ENCODE measurements at places on chromosomes 3 and 15.
A peak's percentile ranks its signal among the peaks of the same experiment; 100 is the strongest.

DNA sequence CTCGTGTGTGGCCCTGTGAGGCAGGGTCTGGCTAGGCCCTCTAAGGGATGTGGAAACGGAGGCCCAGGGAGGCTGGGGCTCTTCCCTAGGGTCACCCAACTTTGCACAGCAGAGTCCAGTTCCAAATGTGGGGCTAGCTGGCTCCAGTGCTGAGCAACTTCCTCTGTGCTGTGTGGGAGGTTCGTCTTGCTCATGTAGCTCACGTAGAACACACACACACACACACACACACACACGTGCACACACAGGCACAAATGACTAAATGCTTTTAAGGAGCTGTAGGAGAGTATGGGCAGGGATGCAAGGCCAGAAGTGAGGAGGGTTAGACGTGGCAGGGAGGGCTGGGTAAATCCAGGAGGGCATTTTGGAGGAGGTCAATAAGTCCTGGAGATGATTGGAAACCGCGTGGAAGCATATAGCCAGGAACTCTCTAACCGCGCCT is 213.8 kb downstream of the RPLP1 start:
- peak; percentile 30 for DNase-seq

DNA sequence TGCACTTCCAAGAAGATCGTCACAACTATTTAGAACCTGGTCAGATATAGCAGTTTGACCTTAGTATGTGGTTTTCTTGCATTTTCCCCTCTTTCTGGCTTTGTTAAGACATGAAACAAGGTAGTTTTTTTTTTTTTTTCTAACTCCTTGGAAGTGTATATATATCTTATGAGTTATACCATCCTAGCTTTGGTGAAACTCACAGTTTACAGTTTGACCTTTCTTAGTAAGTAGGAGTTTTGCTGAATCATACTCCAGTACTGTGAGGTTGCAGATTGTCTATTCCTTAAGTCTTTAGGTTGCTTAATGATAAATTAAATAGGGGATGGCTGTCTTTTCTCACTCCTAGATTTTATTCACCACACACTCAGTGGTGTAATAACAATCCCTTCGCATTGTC is 325.0 kb downstream of the RBMS3 start:
- no peak for DNase-seq

DNA sequence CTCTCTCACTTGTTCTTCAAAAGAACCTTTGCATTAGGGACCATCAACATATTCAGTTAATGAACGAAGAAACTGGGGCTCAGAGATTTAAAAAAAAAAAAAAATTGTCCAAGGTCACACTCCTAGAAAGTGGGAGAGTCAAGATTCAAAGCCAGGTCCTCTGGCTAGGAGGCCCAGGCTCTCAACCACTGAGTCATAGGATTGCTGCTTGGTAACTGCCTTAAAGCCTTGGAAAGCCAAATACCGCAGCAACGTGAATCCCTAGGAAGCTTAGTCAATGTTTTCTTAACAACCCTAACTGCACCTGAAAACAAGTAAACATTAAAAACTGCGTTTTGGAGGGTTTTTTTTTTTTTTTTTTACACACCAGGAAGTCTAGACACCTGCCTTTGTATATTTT is 156.8 kb downstream of the WNT5A start:
- DNase-seq = peak; percentile 22

DNA sequence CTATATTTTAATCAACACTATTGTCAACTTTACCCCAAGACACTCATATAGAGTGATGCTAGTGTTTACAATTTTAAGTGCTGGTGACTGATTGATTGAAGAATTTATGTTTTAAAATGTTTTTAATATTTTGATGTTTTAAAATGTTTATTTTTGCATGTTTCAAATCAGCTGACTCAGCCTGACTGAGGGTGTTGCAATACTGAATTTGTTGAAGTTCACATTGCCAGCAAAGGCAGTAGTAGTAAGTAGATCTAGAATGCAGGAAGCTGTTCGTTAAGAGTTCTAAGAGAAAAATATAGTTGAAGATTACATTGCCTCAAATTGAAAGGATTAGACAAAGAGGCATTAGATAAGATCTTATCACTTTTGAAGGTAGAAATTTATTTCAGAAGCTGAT is 977.6 kb downstream of the IGSF11 start:
- DNase-seq = no peak

- no peak for DNase-seq
Measured at GRCh38 chr3:17518189-17519059, 224.0 kb downstream of the TBC1D5 start.

- no peak for DNase-seq
Measured at GRCh38 chr3:30962084-30962483, 67.6 kb upstream of the GADL1 start.

DNA sequence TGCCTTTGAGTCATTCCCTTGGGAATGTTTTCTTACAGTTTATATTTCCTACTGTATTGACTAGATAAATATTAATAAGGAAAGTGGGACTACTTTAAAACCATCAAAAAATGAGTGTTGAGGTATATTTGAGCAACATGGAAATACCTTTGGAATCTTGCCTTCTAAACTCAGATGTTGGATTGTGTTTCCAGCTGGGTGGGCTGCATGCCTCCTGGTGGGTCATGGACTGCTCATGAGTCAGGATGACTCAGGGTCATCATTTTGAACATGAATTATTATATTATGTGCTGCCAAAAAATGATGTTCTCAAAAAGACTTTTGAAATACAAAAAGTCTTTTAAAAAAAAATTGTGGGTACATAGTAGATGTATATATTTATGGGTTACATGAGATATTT is 41.1 kb upstream of the APH1B start:
- DNase-seq = peak; percentile 46

DNA sequence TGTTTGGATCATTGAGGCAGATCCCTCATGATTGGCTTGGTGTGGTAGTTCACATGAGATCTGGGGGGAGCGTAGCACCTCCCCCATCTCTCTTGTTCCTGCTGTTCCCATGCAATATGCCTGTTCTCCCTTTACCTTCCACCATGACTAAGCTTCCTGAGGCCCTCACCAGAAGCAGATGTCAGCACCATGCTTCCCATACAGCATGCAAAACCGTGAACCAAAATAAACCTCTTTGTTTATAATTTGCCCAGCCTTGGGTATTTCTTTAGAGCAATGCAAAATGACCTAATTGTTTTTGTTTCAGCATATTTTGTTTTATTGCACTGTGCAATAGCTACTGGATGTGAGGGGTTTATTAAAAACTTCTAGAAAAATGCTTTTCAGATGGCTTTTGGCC is 56.6 kb upstream of the CHST2 start:
- DNase-seq = no peak

- no peak for DNase-seq
Measured at GRCh38 chr3:58539626-58540025, 2.6 kb upstream of the ACOX2 start.

- DNase-seq = no peak
Measured at GRCh38 chr3:96966181-96966929, 152.0 kb downstream of the EPHA6 start.

- DNase-seq = no peak
Measured at GRCh38 chr3:182562274-182562673, 231.0 kb upstream of the ATP11B start.

DNA sequence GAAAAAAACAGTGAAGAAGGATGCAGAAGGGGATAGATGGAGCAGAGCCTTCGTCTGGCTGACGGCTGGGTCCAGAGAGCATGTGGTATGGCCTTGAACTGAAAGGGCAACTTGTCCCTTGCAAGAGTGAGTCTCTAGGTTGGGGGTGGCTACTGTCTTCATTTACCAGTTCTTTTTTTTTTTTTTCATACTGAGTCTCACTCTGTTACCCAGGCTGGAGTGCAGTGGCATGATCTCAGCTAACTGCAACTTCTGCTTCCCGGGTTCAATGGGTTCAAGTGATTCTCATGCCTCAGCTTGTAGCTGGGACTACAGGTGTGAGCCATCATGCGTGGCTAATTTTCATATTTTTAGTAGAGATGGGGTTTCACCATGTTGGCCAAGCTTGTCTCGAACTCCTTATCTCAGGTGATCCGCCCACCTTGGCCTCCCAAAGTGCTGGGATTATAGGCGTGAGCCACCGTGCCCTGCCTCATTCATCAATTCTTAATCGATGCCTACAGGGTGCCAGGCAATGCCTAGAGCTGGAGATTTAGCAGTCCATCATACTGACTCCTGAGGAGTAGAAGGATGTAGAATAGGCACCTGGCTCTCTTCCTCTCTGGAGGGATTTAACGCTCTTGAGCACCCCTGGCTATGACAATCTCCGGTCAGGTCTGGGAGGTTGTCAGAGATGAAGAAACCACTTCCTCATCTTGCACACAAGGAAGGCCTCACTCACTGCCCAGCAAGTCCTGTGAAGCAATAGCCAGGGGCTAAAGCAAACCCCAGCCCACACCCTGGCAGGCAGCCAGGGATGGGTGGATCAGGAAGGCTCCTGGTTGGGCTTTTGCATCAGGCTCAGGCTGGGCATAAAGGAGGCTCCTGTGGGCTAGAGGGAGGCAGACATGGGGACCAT is at the start of gene CAMP:
CAMP (plus strand) TSS at position 880 of the 898 bp plus-strand sequence; CDS start at position 897, 17 bp downstream.
- DNase-seq = peak; percentile 82

DNA sequence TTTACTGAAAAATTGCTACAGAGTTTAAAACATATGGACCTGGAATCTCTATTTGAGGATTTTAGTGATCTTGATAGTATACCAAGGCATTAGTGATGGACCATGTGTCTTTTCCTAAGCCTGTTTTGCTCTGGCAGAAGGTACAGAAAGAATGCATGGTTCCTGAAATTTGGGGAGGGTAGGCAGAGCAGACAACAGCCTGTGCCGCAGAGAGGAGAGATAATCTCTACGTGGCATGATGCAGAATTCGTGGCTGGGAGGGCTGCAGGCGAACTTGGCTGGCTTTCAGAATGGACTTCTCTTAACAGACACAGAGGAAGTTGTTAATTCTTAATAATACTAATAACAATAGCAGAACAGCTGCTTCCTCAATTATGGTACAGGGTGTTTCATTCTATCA is 137.5 kb upstream of the FOXB1 start:
- no peak for DNase-seq

DNA sequence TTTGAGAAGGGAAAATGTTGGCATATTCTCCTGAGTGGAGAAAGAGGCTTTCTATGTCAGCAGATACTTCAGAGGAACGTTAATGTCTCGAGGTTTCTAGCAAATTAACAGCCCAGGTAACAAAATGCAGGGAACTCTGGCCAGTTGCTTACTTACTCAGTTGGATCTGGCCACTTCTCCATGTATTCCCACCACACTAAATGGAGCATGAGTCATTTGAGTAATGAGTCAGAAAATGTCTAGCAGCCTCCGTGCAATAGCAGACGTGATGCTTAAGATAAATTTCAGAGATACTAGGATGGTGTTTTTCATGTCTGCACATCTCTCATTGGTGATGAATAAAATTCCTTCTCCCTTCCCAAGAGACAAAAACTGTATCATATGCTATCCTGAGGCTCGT is 671.5 kb downstream of the FHIT start:
- DNase-seq = no peak

DNA sequence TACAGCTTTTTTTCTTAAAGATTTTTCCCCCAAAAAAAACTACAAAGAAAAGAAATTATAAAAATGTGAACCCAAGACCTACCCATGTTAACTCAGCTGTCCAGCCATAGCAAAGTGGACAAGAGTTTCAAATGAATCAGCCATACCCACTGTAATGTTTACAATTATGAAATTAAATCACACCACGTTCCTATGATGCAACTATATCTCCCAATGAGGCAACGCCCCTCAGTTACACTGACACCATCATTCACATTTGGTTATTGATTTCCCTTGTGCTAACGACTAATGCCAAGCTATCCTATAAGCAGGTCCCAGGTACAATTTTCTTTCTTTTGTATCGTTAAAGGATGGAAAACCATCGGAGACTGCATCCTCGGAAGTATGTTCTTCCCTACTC is 115.1 kb upstream of the ICE2 start:
- no peak for DNase-seq

GRCh38 chr15:98841419-98841970 is 166.1 kb downstream of the PGPEP1L start:
- no peak for DNase-seq

- DNase-seq = no peak
Measured at GRCh38 chr3:108546247-108546646, 35.9 kb upstream of the MYH15 start.

- no peak for DNase-seq
Measured at GRCh38 chr15:41839781-41840491, 1.3 kb downstream of the PLA2G4B start.

DNA sequence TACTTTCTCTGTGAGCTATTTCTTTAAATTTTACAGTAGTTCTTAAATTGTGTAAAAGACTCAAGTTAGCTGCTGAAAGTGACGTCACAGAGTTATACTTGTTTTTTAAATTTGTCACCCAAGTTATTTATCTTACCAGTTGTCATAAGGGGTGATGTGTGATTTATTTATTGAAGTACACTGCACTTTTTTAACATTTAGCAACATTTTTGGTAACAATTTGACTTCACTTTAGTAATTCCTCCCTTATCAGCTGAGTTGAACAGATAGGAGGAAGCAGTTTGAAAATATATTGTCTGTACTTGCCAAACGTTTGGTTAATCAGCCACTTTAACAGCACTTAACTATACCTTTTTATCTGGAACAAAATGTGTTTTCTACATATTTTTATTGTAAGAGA is 3.8 kb downstream of the STT3B start:
- DNase-seq = no peak

- no peak for DNase-seq
Measured at GRCh38 chr3:183613366-183614285, 21.8 kb upstream of the KLHL24 start.

DNA sequence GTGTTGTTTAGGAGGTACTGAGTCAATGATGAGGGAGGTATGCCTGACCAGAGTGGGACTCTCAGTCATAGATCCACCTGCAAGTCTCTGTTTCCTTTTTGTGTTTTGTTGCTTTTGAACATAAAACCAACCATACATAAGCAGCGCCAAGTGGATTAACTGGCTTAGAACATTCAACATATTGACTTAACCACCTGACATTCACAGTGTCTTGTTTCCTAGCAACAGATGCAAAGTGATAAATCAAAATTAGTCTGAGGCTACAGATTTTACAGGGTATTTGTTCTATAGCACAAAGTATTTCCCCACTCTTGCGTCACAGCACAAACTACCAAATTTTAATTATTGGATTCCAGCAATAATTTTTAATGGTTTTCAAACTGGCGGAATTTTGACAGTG is 283.8 kb downstream of the BBX start:
- DNase-seq = no peak

DNA sequence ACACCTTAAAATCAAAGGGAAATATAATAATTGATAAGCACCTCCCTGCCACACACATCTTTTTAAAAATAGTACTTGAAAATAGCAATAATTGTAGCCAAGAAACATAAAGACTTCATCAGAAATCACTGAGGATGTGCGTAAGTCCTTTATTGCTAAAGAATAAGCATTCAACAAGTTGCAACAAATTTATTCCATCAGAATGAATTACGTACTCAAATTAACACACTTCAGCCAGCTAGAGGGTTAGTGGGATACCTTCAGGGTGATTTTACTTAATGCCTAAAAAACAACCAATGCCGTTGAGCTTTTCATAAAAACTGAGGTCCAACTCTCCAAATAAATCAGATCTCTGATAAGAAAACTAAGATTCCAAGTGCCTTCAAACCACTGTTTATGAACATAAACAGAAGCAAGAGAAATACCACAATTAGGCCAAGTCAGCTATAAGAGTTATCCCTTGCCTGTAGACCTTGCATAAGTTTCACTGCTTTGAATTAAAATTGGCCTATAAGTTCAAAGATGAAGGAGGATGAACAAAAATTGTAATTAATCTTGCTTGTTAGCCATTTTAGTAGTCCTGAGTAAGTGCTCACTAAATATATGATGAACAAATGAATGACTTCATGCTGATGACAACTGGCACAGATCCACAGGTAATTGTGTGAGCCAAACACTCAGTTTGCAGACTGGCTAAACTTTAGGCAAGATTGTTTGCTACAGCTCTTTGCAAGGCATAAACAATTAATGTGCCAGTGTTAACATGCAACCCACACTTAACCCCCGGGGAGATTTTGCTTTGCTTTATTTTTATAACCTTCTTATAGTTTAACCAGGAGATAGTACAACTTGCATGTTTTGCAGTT is 375.1 kb upstream of the THBS1 start:
- no peak for DNase-seq
